Stimulated activated memory B cell treated with anti-CD40 and anti-IgM and Interleukin-4, amounts not matched to agents 10 μg/mL and 1 μg/mL and 100 μg/mL, for 72 hours (primary cell): ENCODE measurements at places on chromosomes 6 and 20.

DNA sequence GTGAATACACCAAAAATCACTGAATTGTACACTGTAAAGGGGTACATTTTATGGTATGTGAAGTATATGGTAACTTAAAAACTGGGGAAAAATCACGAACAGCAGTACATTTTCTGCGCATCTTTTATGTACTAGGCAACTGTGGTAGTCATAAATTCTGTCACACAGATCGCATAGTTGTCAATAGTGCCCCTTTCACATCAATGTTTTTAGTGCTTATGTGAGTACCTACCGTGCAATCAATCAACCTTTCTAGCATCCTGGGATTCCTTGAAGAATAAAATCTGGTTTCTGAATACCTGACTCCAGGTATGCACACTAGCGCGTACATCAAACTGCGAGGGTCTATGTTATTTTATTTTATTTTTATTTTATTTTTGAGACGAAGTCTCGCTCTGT is 637 bp upstream of the RPF2 start:
- no peak for ATAC-seq

- ATAC-seq: no peak
Measured at GRCh38 chr6:113623129-113623528, 234.0 kb upstream of the MARCKS start.

DNA sequence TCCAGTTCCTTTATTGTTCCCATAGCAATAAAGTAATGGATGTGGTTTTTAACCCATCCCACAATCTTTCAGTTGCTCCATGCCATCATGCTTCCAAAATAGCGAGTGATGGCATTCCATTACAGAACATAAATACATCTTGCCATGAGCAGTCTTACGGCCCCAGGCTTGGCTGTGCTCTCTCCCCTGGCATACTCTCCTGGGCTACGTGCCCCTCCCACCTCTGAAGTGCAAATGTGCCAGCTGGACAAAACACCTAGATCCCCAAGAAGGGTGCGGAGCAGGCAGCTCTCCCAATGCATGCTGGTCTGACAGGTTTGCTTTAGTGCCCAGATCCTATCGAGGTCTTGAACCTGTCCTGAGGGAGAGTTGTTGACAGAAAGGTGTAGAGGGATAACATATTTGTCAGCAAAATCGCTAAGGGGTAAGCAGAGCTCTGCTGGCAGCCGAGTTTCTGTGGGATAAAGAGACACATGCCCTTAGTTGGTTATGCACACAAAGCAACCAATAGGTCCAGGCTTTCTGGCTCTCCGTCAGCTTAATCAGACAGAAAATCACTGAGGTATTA is 43.9 kb upstream of the PAX1 start:
- ATAC-seq: no peak

- no peak for ATAC-seq
Measured at GRCh38 chr6:15158821-15159619, 86.8 kb upstream of the JARID2 start.

DNA sequence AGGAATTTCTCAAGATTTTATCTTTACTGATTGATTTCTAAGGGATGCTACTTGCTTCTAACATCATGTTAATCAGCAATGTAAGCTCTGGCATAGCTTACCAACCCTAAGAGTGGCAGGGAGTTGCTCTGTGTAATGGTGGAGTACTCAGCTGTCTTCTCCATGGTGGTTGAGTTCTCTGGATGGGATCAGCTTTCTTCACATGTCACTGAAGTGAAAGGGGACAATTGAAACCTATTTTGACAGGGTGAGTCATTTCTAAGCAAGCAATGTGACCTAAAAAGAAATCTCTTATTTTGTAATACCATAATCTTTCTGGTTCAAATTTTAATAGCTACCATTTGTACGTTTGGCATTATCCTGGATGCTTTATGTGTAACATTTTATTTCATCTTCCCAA is 430.4 kb downstream of the GJA1 start:
- no peak for ATAC-seq

GRCh38 chr20:17584689-17585088 is 14.8 kb downstream of the DSTN start:
- no peak for ATAC-seq

DNA sequence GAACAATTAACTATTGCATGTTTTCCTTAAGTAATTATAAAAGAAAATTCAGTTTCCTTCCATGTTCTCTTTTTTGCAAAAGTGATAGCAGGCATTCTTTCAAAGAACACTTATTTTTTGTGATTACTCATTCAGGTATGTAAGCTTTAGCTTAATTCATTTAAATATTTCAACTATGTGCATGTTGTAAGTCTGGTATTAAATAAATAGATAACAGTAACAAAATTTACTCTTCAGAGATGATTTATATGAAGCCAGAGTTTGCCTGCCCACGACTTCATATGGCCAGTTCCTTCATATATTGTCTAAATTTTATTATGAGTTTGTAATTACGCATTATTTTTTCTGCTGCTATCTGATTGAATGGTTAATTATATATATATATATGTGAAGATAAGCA is 110.9 kb downstream of the ADGRG6 start:
- no peak for ATAC-seq

GRCh38 chr6:42644211-42644610 is 78.2 kb downstream of the PRPH2 start:
- no peak for ATAC-seq

- ATAC-seq: no peak
Measured at GRCh38 chr6:7578931-7579330, 11.1 kb upstream of the SNRNP48 start.

DNA sequence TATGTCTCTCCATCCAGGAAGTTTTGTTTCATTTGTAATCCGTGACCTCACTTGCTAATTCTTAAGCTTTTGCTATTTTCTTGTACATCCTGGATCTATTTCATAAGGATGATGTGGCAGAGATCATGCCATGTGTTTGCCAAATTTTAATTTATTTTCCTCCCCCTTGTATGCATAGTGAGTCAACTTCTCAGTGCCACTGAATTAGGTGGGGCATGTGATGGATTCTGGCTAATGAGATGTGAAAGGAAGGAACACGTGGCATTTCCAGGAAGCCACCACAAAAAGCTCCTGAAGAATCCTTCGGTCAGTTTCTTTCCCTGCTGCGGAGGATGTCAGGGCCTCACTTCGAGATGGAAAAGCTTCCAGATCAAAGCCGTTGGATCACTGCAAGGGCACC is 86.2 kb upstream of the PRL start:
- ATAC-seq: no peak

GRCh38 chr6:34022250-34022872 is 123.5 kb downstream of the GRM4 start:
- no peak for ATAC-seq

- no peak for ATAC-seq
Measured at GRCh38 chr6:49423817-49424216, 39.2 kb downstream of the MMUT start.

DNA sequence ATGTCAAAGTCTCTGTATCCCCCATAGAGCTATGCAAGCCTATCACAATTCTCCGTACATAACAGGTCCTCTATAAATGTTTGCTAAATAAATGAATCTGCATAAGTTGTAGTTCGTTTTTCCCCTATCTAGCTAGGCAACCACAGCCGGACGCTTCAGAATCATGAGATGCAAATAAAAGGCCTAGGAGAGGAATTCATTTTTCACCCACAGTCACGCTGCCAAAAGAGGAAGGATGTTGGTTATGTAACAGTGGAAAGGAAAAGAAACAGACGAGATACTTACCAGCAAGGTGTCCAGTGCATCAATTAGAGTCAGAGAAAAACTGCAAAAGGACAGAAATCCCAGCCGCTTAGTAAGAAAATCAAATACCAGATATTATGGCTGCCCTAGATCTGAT is 2.4 kb downstream of the EDEM2 start:
- peak; percentile 84 for ATAC-seq

GRCh38 chr6:142303176-142303533 is 1.3 kb downstream of the ADGRG6 start:
- ATAC-seq: no peak

- ATAC-seq: no peak
Measured at GRCh38 chr20:59069026-59069425, 26.4 kb upstream of the PRELID3B start.

DNA sequence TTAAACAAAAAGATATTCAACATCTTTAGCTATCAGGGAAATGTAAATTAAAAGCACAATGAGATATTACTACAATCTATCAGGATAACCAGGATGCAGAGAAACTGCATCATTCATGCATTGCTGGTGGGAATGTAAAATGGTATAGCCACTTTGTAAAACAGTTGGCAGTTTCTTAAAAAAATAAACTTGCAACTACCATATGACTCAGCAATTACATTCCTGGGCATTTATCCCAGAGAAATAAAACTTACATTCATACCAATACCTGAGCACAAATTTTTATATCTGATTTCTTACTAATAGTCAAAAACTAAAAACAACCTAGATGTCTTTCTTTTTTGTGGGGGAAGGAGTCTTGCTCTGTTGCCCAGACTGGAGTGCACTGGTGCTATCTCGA is 190.3 kb upstream of the TAB2 start:
- no peak for ATAC-seq

- ATAC-seq: no peak
Measured at GRCh38 chr20:12318043-12318442, 400.4 kb downstream of the BTBD3 start.

- ATAC-seq: no peak
Measured at GRCh38 chr20:32753731-32754130, 8.5 kb upstream of the DNMT3B start.

DNA sequence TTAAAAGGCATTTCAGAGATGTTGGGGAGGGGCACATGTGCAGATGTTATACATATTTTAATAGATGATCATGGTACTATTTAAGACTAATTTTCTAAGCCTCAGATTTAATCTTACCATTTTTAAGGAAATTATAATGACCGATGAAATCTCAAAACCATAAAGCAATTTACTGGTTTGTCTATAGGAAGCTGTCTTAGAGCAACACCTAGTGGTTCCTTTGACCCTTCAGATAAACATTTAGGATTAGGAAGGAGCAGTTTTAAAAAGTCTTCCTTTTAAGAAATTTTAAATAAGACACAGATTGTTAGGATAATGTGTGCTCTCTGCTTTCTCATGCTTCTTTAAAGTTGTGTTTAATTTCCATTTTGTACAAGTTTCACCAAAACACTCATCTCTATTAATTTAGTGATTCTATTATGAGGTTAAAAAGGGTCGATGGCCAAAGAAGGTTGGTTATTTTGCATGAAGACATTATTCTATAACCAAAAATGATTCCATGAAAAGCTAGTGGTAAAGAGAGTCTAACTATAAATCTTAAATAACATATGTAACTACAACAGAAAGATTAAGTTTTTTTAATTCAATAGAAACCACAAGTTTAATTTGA is 376.4 kb downstream of the HACE1 start:
- no peak for ATAC-seq

DNA sequence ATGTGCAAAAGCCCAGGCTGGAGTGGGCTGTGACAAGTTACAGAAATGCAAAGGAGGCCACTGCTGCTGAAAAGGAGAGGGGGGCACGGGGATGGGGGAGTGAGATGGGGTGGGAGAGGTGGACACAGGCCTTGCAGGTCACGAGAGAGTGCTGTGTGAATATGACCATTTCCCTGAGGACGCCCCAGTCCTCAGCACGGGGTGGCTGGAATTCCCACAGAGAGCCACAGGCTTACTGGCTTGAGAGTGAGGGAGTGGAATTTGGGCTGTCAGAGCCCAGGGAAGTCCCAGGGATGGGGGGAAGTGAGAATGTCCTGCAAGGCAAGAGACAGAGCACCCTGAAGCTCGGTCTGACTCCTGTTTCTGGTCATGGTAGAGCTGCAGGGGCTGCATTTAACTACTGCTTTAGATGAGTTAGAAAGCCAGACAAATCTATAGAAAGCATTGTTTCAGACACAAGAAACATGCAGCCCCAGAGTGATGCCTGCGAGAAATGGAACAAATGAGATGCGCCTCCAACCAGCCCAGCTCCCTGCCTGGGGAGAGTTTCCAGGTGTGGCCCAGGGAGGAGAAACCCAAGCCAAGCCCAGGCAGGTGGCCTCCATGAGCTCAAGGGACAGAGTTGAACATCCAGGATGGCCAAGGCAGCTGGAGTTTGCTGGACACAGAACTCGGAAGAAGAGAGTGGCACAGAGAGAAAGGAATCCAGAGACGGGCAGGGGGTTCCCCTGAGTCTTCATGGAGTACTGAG is 30.5 kb downstream of the NPEPL1 start:
- no peak for ATAC-seq

DNA sequence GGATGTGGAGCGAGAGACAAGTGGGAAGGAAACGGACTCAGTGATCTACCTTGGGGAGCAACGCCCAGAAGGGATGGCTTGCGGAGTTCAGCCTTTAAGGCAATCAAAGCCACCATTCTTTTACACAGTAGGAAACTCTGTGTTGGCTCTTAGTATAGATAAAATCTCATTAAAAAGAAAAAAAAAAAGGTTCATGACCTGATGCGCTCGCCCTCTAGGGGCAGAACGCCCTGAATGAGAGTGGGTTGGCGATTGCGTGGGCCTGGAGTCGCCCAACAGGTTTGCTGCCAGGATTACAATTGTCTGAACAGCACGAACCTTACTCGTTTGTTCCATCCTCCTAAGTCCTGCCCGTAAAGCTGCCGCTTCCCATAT is 1.2 kb downstream of the TPD52L1 start:
- peak; percentile 15 for ATAC-seq

GRCh38 chr6:47759364-47759763 is 22.5 kb upstream of the OPN5 start:
- ATAC-seq: no peak

DNA sequence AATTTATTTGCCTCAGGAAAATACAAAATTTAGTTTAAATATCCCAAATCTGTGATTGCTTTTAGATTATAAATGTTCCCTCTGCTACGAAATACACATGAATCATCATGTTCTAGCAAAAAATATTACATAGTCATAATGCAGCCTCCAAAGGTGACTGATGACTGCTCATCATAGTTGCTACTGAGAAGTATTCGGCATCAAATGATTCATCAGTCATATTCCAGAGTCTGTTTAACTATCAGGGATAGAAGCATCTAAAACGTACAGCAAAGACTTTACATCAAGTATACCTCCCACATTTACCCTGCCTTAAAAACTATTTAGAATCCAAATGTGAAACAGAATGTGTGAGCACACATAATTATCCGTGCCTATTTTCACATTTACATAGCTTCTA is 626.0 kb downstream of the CDH26 start:
- no peak for ATAC-seq

- no peak for ATAC-seq
Measured at GRCh38 chr6:20148433-20148832, 63.8 kb downstream of the MBOAT1 start.
